ENCODE measurements at places on chromosomes 5 and 9. TPM values are rescaled to one million over a fixed set of nuclear protein-coding genes. Genes with fewer than 3 reads are reported as not detected.

Gene PCDHGA7
- total RNA-seq, result 0.26 TPM

Gene ZBTB34
- 9.4 TPM for total RNA-seq

Gene STC2
- total RNA-seq, result not detected

DNA sequence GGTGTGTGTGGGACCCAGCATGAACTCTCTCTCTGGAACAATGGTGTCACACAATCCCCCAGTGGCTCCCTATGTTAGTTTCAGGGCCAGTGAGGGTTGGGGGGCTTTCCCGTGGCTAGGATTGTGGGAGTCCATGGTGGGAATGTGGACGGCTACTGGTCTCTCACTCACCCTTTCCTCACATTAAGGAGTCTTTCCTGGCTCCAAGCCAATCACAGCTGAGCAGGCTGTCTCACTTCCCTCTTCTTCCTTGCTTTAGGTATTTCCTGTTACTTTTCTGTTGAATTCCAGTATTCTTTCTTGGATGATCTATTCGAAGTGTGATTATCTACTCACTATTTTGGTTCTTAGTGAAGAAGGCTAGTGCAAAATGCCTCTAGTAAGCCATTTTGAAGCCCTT is 324.4 kb upstream of the MPDZ start:
- no peak overlapping the region for H3K27ac ChIP-seq
- H3K36me3 ChIP-seq, result no peaks in the 10 kb centered on the region
- DNase-seq, result no peak
- no peaks in the 10 kb centered on the region for H3K27me3 ChIP-seq
- no peaks in the 10 kb centered on the region for H3K4me1 ChIP-seq

DNA sequence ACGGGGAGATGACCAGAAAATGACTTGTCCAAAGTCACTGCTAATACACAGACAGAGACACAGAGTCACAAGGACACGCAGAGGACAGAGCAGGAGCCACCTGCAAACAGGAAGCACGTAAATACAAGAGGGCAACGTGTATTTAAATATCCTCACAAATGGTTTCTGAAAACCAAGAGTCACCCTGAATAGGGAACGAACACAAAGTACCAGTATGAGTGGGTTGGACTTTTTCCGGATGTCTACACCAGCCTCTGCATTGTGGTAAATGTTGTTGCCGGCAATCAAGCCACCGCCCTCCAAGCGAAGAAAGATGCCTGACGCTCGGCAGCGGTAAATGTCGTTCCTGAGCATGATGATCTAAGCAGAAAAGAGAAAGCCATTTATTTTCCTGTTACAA is 44.5 kb downstream of the FBXO10 start:
- peak overlapping the region; percentile 75 for H3K27ac ChIP-seq
- H3K27me3 ChIP-seq, result no peaks in the 10 kb centered on the region
- peaks cover 31% of the 10 kb centered on the region for H3K4me1 ChIP-seq

DNA sequence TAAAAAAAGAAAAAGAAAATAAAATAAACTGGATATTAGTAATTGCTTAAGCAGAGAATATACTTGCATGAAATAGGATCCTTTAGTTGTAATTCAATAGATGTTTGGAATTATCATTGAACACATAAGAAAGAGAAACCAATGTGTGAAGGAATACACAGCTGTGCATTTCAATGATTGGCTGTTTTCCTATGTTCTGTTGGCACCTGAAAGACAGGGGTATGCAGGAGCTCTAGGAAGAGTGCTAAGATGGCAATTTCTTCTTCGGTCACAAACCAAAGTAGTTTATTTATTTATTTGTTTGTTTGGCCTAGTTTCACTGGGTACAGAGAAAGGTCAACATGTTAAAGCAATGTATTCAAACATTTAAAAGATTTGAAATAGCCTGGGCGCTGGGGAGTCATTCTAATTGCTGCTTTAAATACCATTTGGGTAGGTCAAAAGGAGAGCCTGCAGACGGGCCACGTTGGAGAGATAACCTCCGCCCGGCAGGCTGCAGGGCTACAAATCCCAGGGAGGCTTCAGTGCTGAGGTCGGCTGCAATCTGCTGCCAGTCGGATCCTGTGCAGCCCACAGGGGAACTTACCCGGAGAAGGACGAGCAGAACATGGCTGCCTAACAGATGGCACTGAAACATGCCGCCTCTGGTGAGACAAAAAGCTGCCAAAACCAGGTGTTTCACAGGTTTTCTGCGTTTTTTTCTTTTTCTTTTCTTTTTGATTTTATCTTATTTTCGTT is 154.2 kb upstream of the TYRP1 start:
- no peaks in the 10 kb centered on the region for H3K4me1 ChIP-seq
- no peak overlapping the region for H3K4me3 ChIP-seq
- H3K27me3 ChIP-seq, result no peaks in the 10 kb centered on the region
- no peak for DNase-seq
- no peaks in the 10 kb centered on the region for H3K36me3 ChIP-seq

DNA sequence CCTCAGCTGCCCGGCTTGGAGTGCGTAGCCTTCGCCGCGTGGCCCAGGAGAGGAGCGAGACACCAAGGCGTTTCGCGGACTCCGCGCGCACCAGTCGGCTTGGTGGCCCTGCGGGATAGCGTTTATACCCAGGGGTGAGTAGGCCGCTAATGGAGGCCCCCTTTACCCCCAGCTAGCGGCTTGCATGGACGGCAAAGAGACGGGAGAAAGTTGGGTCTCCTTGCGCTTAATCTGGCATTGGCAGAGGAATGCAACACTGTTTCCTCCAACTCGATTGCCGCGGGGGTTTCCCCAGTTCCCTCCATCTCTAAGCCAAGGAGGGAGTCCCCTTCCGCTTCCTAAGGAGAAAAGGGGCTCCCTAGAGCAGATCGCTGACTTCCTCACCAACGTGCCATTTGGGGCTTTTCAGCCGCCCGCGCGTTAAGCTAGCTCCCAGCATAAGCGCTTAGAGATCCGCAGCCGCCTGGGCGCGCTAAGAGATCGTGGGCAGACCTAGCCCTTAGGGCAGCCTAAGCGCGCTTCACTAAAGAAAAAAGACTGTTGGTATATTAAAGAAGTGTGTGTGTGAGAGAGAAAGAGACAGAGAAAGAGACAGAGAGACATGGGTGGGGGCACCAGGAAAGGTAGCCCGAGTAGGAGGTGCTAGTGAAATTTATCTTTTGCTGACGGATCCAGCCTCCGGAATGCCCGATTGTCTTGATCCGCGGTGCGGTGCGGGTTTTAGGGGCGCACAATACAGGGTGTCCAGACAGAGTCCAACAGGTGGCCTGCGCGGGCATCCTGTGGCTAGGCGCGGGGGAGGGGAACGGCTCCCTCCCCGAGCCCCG is 597.9 kb upstream of the SGCD start:
- no peak for DNase-seq
- H3K4me3 ChIP-seq, result no peak overlapping the region
- peaks cover 4% of the 10 kb centered on the region for H3K27me3 ChIP-seq
- H3K4me1 ChIP-seq, result no peaks in the 10 kb centered on the region
- no peak overlapping the region for H3K27ac ChIP-seq

- H3K4me3 ChIP-seq, result no peak overlapping the region
- no peak overlapping the region for H3K27ac ChIP-seq
- H3K36me3 ChIP-seq, result no peaks in the 10 kb centered on the region
- no peaks in the 10 kb centered on the region for H3K4me1 ChIP-seq
- no peaks in the 10 kb centered on the region for H3K27me3 ChIP-seq
Observed at GRCh38 chr5:157948738-157949410, 89.9 kb upstream of the CLINT1 start.

- no peaks in the 10 kb centered on the region for H3K4me1 ChIP-seq
- DNase-seq, result no peak
- H3K36me3 ChIP-seq, result no peaks in the 10 kb centered on the region
- H3K4me3 ChIP-seq, result no peak overlapping the region
- H3K27ac ChIP-seq, result no peak overlapping the region
Observed at GRCh38 chr9:125986966-125987365, 239.8 kb downstream of the PBX3 start.

- no peak overlapping the region for H3K27ac ChIP-seq
- H3K27me3 ChIP-seq, result no peaks in the 10 kb centered on the region
- H3K36me3 ChIP-seq, result no peaks in the 10 kb centered on the region
- no peak overlapping the region for H3K4me3 ChIP-seq
- no peaks in the 10 kb centered on the region for H3K4me1 ChIP-seq
Observed at GRCh38 chr5:146681585-146682105, 165.7 kb upstream of the GPR151 start.

- H3K27ac ChIP-seq, result no peak overlapping the region
- no peak for DNase-seq
- H3K27me3 ChIP-seq, result no peaks in the 10 kb centered on the region
Observed at GRCh38 chr9:84759300-84759750, 89.8 kb downstream of the NTRK2 start.

GRCh38 chr5:39197556-39197955 is 21.8 kb downstream of the FYB1 start:
- no peaks in the 10 kb centered on the region for H3K36me3 ChIP-seq
- H3K4me3 ChIP-seq, result peak overlapping the region; percentile 55
- peak; percentile 61 for DNase-seq
- H3K27ac ChIP-seq, result peak overlapping the region; percentile 59
- peaks cover 47% of the 10 kb centered on the region for H3K4me1 ChIP-seq

DNA sequence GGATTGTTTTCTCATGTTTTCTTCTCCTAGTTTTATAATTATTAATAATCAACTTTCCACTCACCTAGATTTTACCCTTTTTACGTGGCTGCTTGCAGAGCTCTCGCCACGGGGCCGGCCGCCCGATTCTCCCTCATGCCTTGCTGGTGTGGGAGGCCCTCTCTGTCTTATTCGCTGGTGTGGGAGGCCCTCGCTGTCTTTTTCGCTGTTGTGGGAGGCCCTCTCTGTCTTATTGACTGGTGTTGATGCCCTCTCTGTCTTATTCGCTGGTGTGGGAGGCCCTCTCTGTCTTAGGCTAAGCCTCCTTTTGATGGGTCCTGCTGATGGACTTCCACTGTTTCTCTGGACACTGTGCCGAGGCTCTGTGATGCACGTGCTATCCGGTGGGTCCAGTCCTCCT is 161.3 kb upstream of the IRX2 start:
- H3K27ac ChIP-seq, result no peak overlapping the region
- no peaks in the 10 kb centered on the region for H3K4me1 ChIP-seq
- no peaks in the 10 kb centered on the region for H3K36me3 ChIP-seq
- no peaks in the 10 kb centered on the region for H3K27me3 ChIP-seq
- no peak for DNase-seq

- no peaks in the 10 kb centered on the region for H3K27me3 ChIP-seq
- H3K27ac ChIP-seq, result no peak overlapping the region
- H3K36me3 ChIP-seq, result no peaks in the 10 kb centered on the region
- H3K4me3 ChIP-seq, result no peak overlapping the region
Observed at GRCh38 chr9:2863831-2864230, 19.9 kb upstream of the PUM3 start.

- no peak overlapping the region for H3K27ac ChIP-seq
- no peaks in the 10 kb centered on the region for H3K27me3 ChIP-seq
- H3K4me3 ChIP-seq, result no peak overlapping the region
- no peak for DNase-seq
Observed at GRCh38 chr5:4384649-4385048, 755.5 kb upstream of the ADAMTS16 start.

DNA sequence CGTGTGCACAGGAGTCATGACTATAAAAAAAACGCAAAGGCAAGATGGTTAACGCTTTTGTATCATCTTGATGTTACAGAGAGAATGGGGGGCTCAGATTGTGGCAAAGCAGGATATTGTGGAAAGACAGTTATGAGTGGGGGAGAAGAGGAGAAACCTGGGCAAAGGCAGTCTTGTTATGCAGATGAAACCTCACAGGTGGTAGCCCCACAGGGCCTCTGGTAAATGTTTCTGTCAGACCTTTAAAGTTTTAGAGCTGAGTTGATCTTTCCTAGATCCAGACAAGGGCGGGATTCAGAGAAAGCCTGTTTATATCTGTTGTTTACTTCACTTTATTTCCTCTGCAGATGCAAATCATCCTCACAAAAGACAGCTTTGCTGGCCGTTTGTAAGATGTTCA is 55.2 kb downstream of the C9orf85 start:
- H3K27me3 ChIP-seq, result no peaks in the 10 kb centered on the region
- H3K4me1 ChIP-seq, result no peaks in the 10 kb centered on the region
- no peak for DNase-seq

DNA sequence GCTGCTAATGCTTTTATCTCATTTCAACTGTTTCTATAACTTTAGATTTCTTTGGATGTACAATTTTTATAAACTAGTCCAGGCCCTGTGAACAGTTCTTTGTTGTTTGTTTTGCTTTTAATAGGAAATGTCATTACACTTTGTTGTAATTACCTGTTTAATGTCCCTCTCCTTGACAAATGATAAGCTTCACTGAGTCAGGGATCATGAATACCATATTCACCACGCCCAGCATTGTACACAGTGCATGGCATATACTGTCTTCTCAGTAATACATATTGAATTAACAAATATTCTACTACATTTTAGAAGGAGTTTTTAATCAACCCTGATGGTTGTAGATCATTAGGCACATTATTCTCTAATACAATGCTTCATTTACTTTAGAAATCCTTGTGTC is 1105.0 kb downstream of the MAT2B start:
- H3K36me3 ChIP-seq, result no peaks in the 10 kb centered on the region
- H3K27me3 ChIP-seq, result no peaks in the 10 kb centered on the region

All from CD4-positive, alpha-beta memory T cell (primary cell).